ENCODE measurements at places on chromosomes 3 and 15.

- DNase-seq: peak; percentile 59
These were observed 10.4 kb upstream of the BAHD1 start for GRCh38 chr15:40430271-40430805.

DNA sequence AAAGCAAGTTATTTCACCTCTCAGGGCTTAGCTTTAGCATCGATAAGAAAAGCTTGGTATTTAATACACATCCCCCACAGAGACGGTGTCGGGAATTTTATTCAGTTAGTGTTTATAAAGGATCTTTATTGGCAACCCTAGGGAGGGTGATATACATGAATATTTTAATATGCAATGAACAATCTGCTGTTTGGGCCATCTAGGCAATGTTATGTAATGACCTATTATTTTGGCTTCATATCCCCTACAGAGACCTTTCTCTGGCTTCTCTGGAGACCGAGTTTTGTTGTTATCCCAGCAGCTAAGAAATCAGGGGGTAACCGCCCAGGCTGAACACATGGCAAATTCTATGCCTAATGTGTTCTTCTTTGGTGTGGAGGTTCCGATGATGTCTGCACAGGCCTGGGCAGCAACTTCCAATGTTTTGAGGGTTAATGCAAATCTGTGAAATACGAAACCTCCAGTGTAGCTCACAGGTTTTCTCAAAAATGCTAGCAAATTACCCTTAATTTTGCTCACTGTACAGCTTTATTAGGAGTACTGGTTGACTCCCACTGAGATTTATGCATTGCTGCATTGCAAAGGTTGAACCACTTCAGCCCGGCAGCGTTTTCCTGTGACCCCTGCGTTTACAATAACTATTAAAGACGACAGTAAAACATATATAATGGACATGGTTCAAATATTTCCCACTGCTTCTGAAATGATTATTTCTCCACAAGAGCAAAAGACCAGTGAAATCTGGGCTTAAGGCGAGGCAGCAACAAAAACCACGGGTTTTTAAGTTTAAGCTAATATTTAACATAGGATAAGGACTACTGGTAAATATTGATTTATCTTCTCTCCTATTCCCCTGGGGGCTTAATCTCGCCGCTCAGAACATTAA, 298.3 kb upstream of the NR2E3 start:
- DNase-seq: no peak

GRCh38 chr3:39052583-39052982, 767 bp downstream of the WDR48 start:
- DNase-seq: no peak

DNA sequence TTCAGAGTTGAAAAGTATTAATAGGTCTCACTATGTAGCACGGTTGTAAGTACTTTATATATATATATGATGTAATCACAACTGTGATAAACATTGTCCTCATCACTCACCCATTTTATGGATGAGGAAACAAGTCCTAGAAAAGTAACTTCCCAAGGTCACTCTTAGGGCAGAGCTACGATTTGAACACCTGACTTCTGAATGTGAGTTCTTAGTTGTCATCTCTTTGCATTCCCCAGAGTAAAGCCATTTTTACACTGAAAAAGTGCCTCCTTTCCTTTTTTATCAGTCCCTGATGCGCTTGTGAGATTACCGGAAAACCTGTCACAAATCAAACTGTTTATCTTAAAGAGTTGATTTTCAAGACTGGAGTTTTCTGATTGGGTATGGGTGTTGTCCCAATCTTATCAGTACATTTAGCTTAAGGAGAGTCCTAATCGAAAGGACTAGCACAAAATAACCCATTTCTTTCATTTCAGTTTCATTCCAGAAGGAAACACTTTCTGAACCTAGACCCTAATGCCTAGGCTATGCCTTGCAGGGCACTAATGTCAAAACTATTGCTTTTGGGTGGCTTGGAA, 2.3 kb upstream of the EDEM1 start:
- no peak for DNase-seq

GRCh38 chr15:52331490-52332240, 36.1 kb upstream of the MYO5C start:
- no peak for DNase-seq

DNA sequence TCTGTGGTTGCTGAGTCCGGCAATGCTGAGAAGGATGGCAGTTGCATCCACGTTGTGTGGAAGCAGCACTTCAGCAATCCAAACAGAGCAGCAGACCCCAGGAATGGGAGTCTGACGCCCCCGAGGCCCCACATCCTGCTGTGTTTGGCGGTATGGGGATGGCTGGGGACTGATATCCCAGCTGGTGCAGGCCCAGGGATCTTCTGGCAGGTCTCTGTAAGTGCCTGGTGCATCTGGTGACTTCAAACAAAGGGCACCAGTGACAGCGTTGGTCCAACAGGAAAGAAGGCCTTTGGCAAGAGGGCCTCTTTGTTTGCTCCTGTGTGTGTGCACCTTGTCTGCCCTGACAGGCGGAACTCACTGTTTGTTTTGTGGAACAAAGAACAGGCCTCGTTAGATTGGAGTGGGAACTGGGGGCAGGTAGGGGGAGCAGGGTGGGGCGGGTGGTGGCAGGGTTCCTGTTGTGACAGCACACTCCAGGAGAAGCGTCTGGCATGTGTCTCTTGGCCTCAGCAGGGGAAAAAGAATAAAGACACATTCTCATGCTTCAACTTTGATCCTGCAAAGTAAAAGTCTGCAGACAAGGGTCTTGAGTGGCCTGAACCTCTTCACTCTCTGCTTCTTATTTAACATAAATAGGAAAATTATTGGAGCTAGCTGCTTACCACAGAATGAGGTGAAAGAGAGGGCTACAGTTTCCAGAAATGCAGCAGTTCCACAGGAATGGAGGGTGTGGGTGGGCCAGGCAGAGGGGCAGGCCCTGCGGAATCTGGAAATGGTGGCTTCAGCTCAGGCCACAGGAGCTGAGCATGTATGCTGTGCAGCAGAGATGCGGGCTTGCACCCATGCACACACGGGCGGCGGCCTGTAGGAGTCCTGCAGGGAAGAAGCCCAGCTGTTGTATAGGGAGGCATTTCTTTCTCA, 94.5 kb upstream of the MYZAP start:
- no peak for DNase-seq

GRCh38 chr15:77826006-77826695, 193.4 kb upstream of the LINGO1 start:
- no peak for DNase-seq

DNA sequence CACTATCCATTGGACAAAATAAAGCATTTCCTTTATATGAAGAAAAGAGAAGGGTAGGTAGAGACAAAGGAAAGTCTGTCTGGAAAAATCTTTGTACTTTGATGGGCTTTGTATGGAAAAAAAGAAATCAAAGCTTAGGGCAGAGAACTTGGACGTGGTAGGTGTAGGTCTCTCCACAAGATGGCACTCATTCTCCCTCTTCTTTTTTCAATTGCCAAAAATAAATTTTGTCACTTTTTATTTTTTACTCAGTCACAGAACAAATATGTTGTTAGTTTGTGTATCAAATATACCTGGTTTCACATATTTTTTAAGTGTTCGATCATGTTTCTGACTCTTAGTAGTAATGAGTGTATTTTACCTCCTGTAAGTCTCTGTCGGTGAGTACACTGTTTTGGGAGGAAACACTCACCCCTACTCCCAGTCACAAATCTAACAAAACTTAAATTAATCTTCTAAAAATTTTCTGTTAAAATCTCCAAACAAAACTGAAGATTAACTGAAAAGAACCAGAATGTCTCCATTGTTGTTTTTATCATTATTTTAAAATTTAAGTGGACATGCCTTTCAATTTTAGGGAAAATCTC, 415.8 kb upstream of the GOLIM4 start:
- no peak for DNase-seq

DNA sequence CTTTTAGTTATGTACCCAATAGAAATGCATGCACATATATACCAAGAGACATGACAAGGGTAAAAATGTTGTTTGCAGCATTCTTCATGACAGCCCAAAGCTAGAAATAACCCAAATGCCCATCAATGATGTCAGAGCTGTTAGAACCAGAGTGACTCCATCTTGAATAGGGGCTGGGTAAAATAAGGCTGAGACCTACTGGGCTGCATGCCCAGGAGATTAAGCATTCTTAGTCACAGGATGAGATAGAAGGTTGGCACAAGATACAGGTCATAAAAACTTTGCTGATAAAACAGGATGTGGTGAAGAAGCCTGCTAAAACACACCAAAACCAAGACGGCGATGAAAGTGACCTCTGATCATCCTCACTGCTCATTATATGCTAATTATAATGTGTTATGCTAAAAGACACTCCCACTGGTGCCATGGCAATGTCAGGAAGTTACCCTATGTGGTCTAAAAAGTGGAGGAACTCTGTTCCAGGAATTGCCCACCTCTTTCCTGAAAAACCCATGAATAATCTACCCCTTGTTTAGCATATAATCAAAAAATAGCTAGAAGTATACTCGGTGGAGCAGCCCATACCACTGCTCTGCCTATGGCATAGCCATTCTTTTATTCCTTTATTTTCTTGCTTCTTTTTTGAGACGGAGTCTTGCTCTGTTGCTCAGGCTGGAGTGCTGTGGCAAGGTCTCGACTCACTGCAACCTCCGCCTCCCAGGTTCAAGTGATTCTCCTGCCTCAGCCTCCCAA, 32.9 kb downstream of the ZBTB11 start:
- no peak for DNase-seq

- peak; percentile 64 for DNase-seq
These were observed 45.7 kb downstream of the B3GNT5 start for GRCh38 chr3:183298701-183299153.

DNA sequence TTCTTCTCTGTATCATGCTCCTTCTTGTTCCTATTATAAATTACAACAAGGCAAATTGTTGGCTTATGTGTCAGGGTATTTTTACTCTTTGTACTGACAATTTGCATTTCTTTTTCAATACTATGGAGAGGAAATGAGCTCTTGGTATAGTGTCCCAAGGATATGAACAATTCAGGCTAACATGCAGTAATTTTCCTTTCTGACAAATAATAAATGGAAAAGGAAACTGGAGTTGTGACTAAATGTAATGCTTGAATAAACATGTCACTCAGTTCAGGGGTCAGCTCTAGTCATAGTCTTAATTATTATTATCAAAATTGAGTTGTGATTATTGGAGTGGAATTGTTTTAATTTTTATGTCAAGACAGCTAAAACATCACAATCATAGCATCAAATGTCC, 256.0 kb upstream of the ZPLD1 start:
- DNase-seq: no peak

- no peak for DNase-seq
These were observed 29.5 kb downstream of the GLB1 start for GRCh38 chr3:33067484-33067883.

DNA sequence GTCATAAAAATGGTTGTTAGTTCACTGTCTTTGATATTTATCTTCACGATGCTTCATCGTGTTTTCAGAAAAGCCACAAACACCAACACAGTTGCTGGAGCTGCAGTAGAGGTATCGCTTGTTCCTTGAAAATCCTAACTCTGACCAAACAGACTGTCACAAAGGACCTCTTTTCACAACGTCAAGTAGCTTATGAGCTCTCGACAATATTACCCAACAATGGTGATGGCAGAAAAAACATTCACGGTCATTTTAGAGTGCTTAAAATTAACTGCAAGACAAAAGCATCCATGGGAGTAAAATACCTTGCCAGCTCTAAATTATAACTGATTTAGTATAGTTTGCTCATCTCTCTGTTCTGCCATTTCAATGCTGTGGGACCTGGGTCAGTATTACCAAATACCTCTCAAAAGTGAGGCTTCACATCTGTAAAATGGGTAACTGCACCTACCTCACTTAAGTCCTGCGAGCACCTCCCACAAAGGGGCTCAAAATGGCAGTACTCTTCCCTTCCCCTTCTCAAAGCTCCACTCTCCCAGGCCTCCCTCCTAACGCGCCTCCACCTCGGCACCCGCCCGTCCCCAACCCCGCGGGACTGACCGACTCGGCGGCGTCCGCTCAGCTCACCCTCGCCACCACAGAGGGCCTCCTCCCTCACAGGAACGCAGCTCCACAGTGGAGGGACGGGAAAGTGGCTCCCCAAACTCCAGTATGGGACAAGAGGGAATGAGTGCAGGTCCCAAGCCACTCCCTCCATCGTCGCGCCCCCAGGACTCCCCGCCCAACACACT, 546 bp downstream of the TRIM59 start:
- no peak for DNase-seq

GRCh38 chr3:19446138-19446537, 297.8 kb downstream of the KCNH8 start:
- DNase-seq: no peak

DNA sequence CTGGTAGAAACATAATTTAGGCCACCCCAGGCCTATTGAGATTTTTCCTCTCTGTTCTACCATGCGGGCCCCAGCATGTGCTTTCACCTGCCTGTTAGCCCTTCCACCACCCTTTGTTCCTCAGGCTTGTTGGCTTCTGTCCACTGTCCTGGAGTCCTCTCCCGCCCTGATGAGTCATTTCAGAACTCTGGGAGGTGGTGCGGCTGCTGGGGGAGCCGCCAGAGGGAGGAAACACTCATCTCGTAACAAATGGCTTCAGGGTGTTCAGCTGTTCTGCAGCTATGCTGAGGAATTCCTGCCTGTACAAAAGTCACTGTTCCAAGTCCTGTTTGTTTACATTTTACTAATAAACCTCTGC, 36.3 kb downstream of the LRTM1 start:
- peak; percentile 61 for DNase-seq

- DNase-seq: no peak
These were observed 748.8 kb upstream of the CCDC54 start for GRCh38 chr3:106628407-106628806.

DNA sequence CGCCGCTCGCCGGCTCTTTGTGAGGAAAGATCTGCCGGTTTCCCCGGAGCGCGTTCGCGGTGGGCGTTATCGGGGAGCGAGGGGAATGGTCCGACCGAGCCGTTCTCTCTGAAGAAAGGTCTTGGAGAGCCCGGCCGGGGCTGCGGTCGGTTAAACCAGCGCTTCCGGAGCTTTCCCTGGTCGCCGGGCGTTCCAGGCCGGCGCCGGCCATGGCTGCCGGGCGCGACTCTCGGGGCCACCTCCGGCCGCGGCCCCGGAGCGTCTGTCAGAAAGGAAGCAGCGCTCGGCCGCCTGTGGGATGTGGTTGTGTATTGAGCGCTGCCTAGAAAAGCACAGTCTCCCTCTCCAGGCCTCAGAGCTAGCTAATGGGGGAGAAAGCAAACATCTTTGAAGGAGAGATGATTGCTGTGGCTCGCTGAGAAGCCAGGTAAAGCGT, 731 bp downstream of the FYTTD1 start:
- DNase-seq: peak; percentile 55

DNA sequence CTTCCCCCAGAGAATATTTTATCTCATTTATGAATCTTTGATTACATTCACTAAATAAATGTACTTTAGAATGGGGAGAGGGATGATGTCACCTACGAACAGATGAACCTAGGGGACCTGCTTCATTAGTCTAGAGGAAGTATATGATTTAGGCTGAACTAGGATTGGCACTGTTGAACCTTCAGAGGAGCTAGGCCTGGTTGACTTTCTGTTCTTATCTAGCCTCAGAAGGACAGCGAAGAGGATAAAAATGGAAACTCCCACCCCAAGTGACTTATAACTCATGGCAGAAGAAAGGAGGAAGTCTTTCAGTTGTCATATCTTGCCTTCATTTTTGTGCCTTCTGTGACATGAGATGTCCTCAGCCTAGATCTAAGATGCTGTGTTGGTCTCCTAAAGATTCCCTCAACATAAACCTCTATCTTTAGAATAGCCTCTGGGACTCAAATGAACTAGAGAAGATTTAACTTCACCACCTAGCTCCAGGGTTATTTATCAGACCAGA, 42.6 kb downstream of the POLG start:
- DNase-seq: no peak

- DNase-seq: no peak
These were observed 229.3 kb downstream of the MCTP2 start for GRCh38 chr15:94460624-94461023.

Measured in H9 (cell line).